Activated CD8-positive, alpha-beta T cell treated with anti-CD3 and anti-CD28 coated beads, Interleukin-2, amount 10 ng/mL, durations not matched to agents 7 days and 5 days (primary cell): ENCODE measurements at places on chromosomes 12 and 14. TPM values are rescaled to one million over a fixed set of nuclear protein-coding genes. Genes with fewer than 3 reads are reported as not detected.

DNA sequence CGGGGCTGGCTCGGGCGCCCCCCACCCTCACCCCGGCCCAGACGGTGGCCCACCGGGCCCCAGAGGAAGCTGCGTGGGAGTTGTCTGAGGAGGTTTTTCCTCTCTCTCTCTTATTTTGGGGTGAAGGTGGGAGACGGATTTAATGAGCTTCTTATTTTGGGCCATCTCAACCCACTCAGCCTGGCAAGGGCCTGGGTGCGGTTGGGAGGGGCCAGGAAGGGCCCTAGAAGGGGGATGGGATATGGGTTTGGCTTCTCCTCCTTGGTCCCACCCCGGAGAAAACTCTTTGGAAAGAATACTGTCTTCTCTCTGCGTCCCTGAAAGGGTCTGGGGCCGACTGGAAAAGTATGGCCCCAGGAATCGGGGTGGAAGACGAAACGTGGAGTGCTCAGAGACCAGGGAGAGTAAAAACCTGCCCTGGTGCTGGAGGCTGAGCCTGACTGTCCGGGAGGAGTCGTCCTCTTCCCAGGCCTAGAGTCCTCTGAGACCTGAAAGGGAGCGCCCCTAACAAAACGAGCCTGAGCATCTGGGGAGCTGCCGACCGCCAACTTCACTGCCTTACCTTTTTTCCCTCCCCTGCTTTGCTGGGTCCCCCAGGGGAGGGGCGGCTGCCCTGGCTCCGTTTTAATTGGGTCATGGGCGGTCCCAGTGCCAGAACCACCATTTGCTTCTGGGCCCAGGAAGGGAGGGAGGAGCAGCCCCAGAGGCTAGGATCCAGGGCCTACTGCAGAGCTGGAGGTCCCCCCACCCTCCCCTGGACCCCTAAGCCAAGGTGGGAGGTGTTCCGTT, 1.6 kb downstream of the MMP14 start:
- no peak overlapping the region for H3K4me3 ChIP-seq
- peaks cover 25% of the 10 kb centered on the region for H3K4me1 ChIP-seq
- peaks cover 12% of the 10 kb centered on the region for H3K27me3 ChIP-seq

DNA sequence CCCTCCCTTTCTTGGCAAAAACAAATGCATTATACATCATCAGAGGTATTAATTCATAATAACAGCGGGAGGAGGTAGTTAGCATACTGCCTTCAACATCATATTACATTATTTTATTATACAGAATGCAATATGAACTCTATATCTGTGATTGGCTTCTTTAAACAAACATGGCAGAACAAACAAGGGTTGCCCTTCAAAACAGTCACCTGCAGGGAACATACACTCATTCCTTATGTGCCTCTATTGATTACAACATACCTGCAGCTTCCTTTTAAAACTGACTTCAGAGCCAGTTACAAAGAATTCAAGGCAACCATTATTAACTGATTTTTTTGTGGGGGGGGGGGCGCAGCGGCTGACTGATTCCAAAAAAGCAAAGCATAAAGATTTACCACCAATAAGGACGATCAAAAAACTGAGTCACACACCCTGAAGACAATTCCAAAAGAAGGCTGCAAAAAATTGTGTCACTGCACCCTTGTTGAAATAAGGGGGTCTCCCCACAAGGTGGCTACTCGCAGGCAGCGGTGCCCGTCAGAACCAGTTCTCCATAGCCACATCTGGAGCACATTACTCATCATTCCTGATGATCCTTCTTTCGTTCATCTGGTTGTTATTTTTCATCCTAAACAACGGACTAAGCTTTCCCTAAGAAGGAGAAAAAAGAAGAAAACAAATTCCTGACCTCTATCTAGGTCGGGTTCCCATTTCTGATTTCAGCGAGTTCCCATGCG, 51.8 kb downstream of the SMUG1 start:
- no peaks in the 10 kb centered on the region for H3K36me3 ChIP-seq
- no peaks in the 10 kb centered on the region for H3K4me1 ChIP-seq
- no peak overlapping the region for H3K27ac ChIP-seq
- DNase-seq, result no peak
- H3K4me3 ChIP-seq, result no peak overlapping the region
- H3K27me3 ChIP-seq, result peaks cover 28% of the 10 kb centered on the region

The HOXC12 gene
- total RNA-seq, result not detected

DNA sequence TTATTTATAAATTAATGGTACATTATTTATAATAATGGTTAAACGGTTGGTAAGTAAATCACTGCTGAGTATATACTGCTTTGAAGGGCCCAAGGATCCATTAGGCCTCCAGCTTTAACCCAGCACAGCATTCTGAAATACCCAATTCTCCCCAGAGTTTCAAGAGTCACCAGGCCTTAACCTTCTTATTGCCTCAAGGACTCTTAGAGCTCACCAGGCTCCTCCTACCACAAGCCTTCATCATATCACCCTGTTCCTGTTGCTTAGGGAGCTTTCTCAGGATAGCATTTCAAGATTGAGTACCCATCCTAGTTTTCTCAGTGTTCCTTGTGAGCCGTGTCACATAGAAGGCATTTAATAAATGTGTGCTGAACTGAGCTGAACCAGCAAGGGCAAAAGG, 242.5 kb downstream of the FBXL14 start:
- no peak overlapping the region for H3K4me3 ChIP-seq
- no peaks in the 10 kb centered on the region for H3K27me3 ChIP-seq

DNA sequence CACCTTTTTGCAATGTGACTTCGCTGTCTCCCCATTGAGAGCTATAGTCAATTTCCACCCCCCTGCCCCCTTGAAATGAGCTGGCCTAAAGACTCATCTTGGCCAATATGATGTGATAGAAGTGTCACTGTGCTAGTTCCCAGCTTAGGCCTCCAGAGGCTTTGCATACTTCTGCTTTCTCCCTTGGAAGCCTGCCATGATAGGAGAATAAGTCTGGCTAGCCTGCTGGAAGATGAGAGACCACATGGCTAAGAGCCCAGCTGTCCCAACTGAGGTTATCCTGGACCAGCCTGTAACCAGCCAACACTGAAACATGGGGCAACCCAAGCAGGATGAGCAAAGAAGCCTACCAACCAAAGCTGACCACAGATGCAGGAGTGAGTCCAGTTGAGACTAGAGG, 196.9 kb downstream of the GRIN2B start:
- no peak for DNase-seq
- no peaks in the 10 kb centered on the region for H3K27me3 ChIP-seq
- no peaks in the 10 kb centered on the region for H3K4me1 ChIP-seq
- no peaks in the 10 kb centered on the region for H3K36me3 ChIP-seq
- no peak overlapping the region for H3K4me3 ChIP-seq

GRCh38 chr12:108308395-108309085, 30.6 kb downstream of the CMKLR1 start:
- peaks cover 8% of the 10 kb centered on the region for H3K27me3 ChIP-seq
- H3K4me3 ChIP-seq, result no peak overlapping the region
- no peaks in the 10 kb centered on the region for H3K36me3 ChIP-seq
- DNase-seq, result no peak
- H3K27ac ChIP-seq, result peak overlapping the region; percentile 9

The RTL1 gene
- total RNA-seq, result not detected

GRCh38 chr12:60174941-60175340, 579.1 kb downstream of the SLC16A7 start:
- no peak for DNase-seq
- no peaks in the 10 kb centered on the region for H3K27me3 ChIP-seq
- no peaks in the 10 kb centered on the region for H3K4me1 ChIP-seq
- H3K27ac ChIP-seq, result no peak overlapping the region
- no peaks in the 10 kb centered on the region for H3K36me3 ChIP-seq

DNA sequence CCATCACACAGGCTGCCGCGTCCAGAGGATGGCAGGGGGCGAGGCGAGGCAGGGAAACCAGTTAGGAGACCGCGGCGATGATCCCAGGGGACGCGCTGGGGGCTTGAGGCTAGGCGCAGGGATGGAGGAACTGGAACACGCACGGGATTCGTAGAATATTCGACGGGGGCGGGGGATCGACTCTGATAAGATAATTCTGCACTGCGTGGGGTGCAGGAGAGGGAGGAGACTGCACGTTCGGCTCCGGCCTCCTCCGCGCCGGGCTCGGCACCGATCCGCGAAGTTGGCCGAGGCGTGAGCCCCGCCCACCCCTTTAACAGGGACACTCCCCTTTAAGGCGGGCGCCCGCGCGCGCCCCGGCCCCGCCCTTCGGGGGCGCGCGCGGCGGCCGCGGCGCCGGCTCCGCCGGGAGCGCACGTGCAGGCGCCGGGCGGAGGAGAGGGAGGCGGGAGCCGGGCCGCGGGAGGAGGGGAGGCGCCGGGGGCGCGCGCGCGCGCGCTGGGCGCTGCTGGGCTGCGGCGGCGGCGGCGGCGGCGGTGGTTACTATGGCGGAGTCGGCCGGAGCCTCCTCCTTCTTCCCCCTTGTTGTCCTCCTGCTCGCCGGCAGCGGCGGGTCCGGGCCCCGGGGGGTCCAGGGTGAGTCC, at the start of gene ACVR1B:
Gene ACVR1B (plus strand): TSS at position 501 of the 644 bp plus-strand sequence. CDS start 45 bp downstream, at position 546.
- H3K4me1 ChIP-seq, result peaks cover 27% of the 10 kb centered on the region
- H3K4me3 ChIP-seq, result peak within 1 kb of the TSS; percentile 86
- H3K36me3 ChIP-seq, result no peaks in the 10 kb centered on the region
- peak; percentile 90 for DNase-seq

GRCh38 chr12:26696613-26697092, 136.3 kb downstream of the ITPR2 start:
- H3K4me1 ChIP-seq, result no peaks in the 10 kb centered on the region
- DNase-seq, result no peak
- H3K27me3 ChIP-seq, result no peaks in the 10 kb centered on the region
- H3K27ac ChIP-seq, result no peak overlapping the region
